GM18507 (cell line): ENCODE measurements at places on chromosomes 7 and 10.

GRCh38 chr7:18724318-18724717 is 228.8 kb downstream of the HDAC9 start:
- no peak for DNase-seq

GRCh38 chr10:33142295-33142694 is 184.3 kb upstream of the ITGB1 start:
- no peak for DNase-seq

DNA sequence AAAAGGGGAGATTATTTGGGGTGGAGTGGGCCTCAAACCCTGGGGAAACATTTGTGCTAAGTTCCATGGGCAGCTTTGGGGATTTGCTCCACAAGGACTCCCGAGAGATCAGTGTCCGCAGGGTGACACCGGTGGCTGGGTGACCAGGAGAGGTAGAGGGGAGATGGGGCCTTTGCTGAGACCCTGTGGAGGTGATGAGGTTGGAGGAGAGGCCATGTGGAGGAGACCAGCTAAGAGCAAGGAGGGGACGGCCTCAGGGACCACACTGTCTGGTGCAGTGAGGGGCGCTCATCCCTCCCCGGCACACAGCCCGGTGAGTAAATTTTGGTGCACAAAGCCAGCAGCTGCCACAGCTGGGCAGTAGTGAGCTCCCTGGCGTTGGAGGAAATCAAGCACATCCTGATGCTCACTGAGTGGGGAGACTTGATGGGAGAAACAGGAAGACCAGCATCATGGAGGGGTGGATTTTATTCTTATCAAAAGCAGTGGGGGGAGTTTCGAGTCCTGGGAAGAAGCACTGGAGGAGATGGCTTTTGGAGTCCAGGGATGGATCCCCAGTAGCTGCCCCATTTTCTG is 20.2 kb upstream of the ELFN1 start:
- no peak for DNase-seq

GRCh38 chr7:37784015-37784414 is 64.4 kb upstream of the NME8 start:
- DNase-seq: no peak

GRCh38 chr10:6995831-6996230 is 415.0 kb downstream of the SFMBT2 start:
- DNase-seq: no peak

- no peak for DNase-seq
These were observed 29.5 kb downstream of the CDK13 start for GRCh38 chr7:39979406-39980073.

- DNase-seq: no peak
These were observed 32.6 kb downstream of the DUSP5 start for GRCh38 chr10:110530131-110530831.

GRCh38 chr7:6273380-6273837 is 985 bp upstream of the CYTH3 start:
- no peak for DNase-seq

GRCh38 chr10:22314852-22315251 is 1.3 kb upstream of the COMMD3 start:
- DNase-seq: no peak

DNA sequence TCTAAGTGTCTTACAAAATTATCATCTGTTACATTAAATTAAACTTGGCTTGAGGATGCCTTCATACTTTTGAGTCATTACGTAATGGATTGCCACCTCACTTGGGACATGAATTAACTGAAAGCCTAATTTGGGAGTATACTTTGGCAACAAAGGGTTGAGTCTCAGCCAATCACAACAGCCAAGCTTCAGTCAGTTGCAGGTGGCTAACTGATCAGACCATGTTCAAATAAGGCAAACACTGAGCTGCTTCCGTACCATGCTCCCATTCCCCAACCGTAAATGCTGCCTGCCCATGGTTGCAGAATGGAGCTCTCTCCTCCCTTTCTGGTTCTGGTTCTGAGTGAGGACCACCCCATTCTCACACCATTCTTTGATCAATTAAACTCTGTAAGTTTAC is 92.9 kb upstream of the STK17A start:
- no peak for DNase-seq

- DNase-seq: no peak
These were observed 150.2 kb upstream of the AGR3 start for GRCh38 chr7:17031906-17032551.

DNA sequence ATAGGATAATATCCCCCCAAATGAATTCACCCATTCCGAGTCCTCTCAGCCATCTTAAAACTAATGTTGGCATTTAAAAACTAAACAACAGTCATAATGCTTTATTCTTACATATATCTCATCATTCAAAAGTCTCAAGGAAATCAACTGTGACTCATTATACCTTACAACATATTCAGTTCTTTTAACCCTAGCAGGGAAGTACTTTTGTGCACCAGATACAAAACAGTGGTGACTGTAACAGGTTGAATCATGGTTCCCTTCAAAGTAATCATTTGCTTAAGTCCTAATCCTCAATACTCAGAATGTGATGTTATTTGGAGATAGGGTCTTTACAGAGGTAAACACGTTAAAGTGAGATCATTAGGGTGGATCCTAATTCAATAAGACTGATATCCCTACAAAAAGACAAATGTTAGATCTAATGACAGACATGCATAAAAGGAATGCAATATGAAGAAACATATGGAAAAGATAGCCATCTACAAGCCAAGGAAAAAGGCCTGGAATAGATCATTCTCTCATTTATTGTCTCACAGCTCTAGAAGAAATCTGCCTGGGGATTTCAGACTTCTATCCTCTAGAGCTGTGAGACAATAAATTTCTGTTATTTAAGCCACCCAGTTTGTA is 42.3 kb downstream of the RELN start:
- DNase-seq: no peak
